ENCODE measurements at places on chromosomes 3 and 15. TPM values are rescaled to one million over a fixed set of nuclear protein-coding genes. Genes with fewer than 3 reads are reported as not detected.

FOXB1 gene
- total RNA-seq, result not detected

DNA sequence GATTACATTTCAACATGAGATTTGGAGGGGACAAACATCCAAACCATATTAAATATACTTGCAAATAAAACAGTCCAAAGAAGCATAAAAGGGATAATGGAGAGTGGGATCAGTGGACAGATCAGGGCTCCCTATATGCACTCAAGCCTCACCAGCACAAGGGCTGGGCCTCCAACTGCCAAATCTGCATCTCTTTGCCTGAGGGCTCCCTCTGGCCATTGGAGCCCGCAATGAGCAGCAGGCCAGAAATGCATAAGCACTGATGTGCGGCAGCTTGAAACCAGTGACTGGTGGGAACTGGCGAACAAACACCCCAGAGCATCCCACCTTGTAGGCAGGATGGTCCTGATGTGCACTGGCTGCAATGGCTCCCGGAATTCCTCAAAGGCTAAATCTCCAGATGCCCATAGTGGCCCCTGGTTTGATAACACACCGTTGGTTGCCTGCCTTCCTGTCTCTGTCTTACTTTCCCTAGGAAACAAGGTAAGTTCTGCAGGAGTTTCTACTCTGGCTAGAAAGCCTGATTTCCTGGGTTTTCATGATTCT is 55.9 kb upstream of the POMGNT2 start:
- no peak for DNase-seq

- no peak for DNase-seq
Measured at GRCh38 chr15:91068966-91069365, 31.1 kb upstream of the SV2B start.

GP9 gene
- total RNA-seq, result not detected

- no peak for DNase-seq
Measured at GRCh38 chr3:47605652-47606051, 27.0 kb upstream of the CSPG5 start.

GRCh38 chr3:159536876-159537275 is 451.8 kb upstream of the IL12A start:
- no peak for DNase-seq

GRCh38 chr3:113268942-113269341 is 57.6 kb downstream of the BOC start:
- DNase-seq, result no peak

GRCh38 chr3:138724443-138724842 is 110.3 kb downstream of the PIK3CB start:
- DNase-seq, result no peak

C3orf85 gene
- total RNA-seq, result not detected

DNA sequence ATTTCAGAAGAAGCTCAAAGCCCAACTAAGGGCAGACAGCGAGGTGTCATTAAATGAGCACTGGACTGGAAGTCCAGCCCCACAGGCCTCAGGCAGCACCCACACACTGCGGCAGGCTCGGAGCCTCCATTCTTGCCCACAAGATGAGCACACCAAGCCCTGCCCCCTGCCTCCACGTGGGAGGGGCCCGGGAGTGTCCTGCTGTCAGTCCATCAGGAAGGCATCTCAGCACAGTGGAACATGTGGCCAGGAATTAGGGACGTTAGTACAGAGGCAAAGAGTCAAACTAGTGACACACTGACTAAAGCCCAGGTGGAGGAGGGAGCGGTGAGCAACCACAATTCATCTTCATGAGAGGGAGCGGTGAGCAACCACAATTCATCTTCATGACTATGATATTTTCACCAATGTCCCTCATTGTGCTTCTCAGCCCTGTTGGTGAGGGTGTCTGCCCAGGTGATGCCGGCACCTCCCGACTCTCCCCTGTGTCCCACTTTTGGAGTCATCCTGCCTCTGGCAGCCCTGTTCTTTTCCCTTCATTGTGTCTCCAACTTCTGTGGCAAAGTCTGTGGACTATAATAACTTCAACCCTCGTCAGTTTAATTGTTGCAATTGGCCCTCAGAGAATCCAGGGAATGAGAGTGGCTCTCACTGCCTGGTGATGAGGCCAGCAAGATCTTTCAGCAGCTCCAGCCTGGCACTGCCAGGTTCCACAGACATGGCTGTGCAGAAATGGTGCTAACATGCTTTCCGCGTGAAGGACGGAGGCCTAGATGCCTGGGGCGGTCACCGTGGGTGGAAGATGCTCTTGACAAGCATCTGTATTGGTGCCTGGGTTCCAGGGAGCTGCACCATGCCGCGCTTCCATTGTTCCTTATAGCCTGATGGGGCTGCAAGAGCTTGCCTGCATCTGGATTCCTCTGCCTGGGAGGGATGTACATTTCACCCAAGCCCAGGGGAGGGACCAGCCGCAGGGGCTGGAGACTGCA is 23.1 kb upstream of the SKOR1 start:
- DNase-seq, result no peak

GRCh38 chr15:90648137-90649070 is 68.7 kb upstream of the BLM start:
- DNase-seq, result peak; percentile 85

GRCh38 chr15:66679657-66680108 is 22.4 kb upstream of the SMAD6 start:
- DNase-seq, result peak; percentile 71

APOD gene
- 327 TPM for total RNA-seq

CCDC39 gene
- not detected for total RNA-seq

DLEC1 gene
- 0.08 TPM for total RNA-seq

GRCh38 chr15:31434588-31435260 is 108.1 kb downstream of the KLF13 start:
- DNase-seq, result peak; percentile 87

C2CD4B gene
- total RNA-seq, result 2.5 TPM

RTP1 gene
- total RNA-seq, result not detected

DNA sequence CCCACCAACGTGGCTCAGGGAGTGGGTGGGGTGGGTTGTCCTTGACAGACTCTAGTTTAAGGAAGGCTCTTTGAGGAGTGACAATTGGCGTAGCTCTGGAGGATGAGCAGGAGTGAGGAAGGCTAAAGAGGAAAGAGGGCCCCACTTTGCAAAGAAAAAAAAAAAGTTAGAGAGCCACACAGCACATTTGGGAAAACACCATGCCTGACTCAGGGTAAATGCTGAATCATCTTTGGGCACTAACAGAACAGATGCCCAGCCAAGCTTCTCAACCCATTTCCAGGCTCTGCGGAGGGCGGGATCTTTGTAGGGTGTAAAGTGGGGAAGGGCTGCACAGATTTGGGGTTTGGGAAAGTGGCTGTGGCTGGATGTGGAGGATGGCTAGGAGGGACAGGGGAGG is 179.1 kb upstream of the RGMA start:
- DNase-seq, result no peak

EIF3J gene
- total RNA-seq, result 104 TPM

GABRB3 gene
- total RNA-seq, result 2.2 TPM

DNA sequence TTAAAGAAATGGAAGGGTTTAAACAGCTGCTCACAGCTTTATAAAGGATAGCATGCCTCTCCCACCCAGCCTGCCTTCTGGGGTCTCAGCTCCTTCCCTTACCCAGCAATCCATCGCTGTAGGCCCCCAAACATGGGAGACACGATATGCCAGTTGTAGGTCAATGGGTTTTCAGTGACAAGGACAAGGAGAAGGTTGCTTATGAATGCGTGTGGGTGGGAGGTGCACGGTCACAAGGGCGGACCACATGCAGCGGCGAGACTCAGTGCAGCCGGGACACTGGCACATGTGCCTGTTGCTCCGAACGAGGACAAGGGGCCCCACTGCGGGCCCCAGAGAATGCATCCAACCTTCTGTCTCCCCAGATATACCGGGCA is 67.0 kb downstream of the MGLL start:
- no peak for DNase-seq

All from Right ventricle myocardium inferior (tissue), 1 donor.